ENCODE measurements at places on chromosomes 16 and 17.

DNA sequence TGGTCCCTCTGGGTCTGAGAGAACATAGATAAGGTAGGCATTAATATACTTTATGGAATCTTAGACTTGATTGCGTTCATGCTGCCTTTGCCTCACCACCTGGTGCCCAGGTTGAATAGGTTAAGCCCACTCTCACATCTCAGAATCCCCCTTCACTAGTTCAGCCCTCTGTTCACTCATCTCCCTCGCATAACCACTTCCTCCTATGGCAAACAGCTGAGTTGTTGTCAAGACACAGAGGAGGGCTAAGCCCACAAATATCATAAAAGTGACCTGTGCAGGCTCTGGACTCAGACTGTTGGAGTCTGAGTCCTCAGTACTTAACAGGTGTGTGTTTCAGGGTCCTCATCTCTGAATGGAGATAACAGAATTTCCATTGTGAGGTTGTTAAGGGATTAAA lies 55.7 kb downstream of the GOSR1 start:
- DNase-seq = no peak

GRCh38 chr17:27466743-27467375 lies 10.6 kb downstream of the KSR1 start:
- DNase-seq = no peak

DNA sequence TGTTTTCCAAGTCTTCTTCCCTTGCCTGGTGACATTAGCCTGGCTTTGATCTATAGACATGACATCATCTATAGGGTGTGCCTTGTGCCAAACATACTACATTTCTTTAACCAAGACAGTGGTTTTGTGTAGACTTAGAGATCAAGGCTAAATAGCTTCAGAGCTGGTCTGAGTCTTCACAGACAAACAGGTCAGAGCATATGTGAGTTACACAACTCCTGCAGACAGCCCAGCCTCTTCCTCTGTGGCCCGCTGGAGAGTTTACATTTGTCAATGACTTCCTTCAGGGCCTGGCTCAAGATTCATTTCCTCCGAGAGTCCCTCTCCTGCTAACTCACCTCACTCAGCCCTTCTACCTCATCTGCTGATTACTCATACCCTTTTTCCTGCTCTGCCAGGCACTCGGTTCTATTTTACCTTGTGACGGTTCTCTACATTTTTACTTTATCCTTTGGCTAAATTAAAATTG lies 73.1 kb upstream of the TANC2 start:
- DNase-seq = no peak

- DNase-seq = peak; percentile 88
Observed at GRCh38 chr17:67376737-67377487, at the start of gene PITPNC1. Gene PITPNC1, plus strand, starts transcription at chr17:67377281.

DNA sequence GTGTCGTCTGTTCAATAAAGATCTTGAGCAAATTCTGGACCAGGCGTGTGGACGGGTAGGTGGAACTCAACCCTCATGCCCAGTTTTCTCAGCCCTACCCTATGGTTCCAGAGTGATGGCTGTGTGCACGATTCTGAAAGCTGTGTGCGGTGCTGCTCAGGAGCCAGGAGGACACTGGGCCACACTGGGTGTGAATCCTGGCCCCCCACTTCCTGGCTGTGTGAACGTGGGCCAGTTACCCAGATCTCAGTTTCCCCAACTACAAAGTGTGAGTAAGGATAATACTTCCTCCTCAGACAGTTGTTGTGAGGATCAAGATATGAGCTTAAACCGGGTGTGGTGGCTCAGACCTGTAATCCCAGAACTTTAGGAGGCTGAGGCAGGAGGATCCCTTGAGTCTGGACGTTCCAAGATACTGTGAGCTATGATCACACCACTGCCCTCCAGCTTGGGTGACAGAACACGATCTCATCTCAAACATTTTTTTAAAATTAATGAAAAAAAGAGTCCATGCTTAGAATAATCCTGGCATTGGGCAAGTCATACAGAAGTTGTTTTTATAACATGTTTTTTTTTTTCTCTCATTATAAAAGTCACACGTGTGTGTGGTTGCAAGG lies 14.7 kb upstream of the MPRIP start:
- no peak for DNase-seq

GRCh38 chr17:62163847-62164246 lies 98.8 kb upstream of the MED13 start:
- DNase-seq = no peak

- no peak for DNase-seq
Observed at GRCh38 chr17:10614536-10615155, 42.5 kb downstream of the MYH3 start.

DNA sequence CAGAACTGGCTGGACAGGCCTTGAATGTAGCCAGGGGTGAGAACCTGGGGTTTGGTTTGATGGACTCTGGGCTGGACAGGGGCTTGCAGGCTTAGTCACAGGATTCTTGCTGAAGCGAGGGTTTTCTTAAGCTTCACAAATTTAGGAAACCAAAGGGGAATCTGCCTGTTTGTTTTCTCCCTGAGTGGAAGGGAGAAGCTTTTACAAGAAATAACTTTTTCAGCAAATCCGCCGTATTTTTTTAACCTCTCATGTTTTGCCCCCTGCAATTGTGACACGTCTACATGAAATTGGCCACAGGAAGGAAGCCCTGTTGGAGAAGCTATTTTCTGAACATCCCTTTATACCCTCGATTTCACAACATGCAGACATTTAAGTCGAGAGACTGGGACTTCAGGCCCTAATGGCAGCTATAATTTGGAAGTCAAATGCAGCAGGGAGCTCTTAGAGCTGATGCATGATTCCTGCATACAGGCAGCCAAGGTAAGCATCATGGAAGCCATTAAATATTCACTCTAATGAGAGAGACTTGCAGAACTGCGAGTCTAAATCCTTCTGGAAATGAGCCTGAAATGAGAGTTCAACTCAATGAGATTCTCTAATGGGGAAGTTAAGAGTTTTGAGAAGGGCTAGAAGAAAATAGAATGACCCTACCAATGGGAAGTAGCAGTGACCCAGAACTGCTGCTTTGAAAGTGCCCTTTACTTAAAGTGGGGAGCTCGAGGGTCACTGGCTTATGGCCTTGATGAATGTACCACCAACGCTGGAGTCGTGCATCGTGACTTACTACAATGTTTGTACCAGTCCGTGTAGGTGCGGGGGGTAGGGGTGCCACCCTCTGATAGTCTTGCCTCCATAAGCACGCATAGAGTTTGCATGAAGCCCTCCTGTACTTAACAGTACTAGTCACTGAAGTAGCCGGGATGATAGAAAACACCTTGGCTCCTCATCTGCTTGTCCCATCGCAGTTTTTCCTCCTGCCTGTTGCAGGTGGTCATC lies 45.1 kb upstream of the IRF8 start:
- no peak for DNase-seq

GRCh38 chr17:49850772-49851386 lies 3.0 kb upstream of the TAC4 start:
- DNase-seq = no peak

- no peak for DNase-seq
Observed at GRCh38 chr17:2995377-2995776, 68.0 kb downstream of the OR1D5 start.

DNA sequence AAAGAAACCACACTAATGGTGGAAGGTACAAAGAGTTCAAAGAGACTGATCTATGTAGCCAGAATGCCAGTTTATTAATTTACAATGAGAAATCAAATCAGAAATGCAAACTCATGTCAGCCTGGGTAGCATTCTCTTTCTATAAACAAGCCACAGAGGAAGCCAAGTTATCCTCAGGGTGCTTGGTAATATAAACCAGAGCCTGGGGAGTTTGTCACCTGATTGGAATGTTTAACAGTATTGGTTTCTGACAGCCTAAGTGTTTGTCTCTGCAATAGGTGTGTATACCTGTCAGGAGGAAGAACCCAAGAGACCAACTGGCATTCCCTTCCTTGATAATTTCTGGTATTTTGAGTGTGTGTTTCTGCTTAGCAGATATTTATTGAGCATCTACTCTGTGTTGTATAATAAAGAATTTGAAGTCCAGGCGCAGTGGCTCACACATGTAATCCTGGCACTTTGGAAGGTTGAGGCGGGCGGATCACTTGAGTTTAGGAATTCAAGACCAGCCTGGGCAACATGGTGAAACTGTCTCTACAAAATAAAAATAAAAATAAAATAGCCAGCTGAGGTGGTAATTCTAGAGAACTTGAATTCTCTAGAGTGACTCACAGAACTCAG lies 3.1 kb upstream of the C17orf58 start:
- no peak for DNase-seq

DNA sequence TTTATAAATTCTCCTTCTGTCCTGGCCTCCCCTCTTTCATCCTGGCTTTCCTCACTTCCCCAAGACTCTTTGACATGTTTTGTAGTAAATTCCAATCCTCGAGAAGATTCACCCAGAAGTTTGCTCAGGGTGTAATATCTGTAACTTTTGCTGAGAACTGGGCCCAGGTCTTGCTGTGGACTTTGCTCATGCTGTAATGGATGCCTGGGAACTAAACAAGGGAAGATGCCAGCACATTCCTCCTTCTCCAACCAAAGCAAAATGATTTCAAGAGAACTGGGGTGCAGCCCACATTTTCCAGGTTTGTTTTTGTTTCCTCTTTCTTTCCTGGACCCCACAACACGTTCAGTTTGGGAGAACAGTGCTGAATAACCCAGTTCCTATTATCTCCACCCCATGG lies 6.6 kb upstream of the SALL1 start:
- no peak for DNase-seq

DNA sequence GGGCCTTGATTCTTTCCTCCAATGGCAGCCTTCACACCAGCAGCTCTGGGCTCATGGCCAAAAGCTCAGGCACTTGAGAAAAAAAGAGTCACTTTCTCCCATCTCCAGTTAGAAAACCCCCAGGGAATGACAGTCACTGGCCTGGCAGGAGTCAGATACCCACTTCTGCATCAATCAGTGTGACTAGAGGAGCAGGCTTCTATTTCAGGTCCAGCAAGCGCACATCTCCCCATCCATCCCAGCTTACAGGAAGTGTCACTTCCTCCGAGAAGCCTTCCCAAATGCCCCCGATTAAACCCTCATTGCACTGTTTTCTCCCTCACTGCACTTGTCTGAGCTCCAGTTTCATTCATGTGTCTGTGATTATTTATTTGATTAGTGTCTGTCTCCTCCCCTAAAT lies 30.4 kb upstream of the CCL1 start:
- DNase-seq = no peak

- no peak for DNase-seq
Observed at GRCh38 chr16:89575247-89576152, at the start of gene CPNE7. Gene CPNE7, plus strand, starts transcription at chr16:89575758. Its CDS starts 140 bp downstream, at chr16:89575898.

DNA sequence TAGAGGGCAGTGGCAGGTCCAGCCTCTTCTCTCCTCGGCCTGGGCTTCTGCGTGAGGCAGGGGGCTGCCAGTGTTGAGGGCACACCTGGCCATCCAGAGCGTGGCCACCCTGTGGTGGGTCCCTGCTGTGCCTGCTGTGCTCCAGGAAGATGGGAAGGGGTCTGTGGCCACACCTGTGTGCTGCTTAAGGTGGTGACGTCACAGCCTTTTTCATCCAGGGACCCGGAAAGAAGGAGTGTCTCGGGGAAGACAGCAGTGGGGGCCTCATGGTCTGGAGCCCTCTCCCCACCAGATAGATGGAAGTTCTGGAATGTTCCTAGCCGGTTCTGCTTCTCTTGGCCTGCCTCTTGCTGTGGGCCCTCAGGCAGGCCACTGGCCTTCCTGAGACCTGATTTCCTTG lies 36.5 kb downstream of the ACTG1 start:
- DNase-seq = no peak

DNA sequence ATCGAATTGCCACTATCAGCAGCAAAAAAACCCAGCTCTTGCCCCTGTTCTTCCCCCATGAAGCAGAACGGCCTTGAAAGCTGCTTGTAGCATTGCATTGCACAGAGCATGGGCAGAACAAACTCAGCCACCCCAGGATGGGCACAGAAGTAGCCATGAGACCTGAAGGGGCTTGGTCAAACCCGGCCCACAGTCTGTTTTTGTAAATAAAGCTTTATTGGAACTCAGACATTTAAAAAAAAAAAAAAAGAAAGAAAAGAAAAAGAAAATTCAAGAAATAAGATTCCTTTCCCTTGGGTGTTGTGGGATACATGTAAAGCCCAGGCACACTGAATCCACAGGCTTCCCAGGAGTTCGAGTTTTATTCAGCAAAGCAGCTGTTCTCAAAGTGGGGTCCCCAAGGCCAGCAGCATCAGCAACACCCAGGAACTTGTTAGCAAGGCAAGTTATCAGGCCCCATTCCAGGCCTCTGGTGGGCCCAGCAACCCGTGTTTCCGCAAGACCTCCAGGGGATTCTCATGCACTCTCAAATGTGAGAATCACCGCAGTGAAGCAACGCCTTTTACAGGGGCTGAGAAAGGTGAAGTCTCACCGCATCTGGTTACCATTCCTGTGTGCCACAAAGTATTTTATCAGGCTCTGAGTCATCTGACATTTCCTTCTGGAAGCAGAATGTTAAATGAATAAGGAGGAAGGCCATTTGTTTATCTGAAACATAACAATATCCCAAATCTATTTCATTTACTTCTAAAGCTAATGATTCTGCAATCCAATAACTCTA lies 108.2 kb downstream of the SLC39A11 start:
- DNase-seq = peak; percentile 46

DNA sequence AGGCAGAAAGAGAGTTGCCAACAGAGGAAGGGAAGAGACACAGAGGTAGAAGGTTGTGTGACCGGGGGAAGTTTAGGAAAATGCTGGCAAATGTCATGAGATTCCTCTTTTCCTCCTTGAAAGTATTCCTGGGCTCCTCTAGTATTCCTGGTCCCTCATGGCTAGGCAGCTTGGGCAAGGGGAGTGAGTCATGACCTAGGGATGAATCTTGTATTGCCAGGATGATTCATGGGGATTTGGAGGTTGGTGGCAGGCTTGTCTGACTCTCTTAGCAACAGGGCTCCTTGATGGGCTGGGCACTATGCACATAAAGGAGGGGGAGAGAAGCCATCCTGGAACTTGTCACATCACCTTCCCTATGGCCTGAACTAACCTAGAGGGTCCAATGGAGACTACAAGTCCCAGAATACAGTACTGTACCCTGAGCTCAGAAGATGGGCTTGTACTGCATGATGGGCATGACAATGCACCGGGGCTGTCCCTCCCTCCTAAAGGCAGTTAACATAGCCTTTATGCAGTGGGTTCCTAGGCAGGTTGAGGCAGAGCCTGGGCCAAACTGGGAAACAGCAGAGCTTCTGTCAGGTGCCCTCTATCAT lies 2.1 kb upstream of the SEZ6 start:
- no peak for DNase-seq

GRCh38 chr17:34140006-34140405 lies 115.1 kb upstream of the CCL2 start:
- no peak for DNase-seq

DNA sequence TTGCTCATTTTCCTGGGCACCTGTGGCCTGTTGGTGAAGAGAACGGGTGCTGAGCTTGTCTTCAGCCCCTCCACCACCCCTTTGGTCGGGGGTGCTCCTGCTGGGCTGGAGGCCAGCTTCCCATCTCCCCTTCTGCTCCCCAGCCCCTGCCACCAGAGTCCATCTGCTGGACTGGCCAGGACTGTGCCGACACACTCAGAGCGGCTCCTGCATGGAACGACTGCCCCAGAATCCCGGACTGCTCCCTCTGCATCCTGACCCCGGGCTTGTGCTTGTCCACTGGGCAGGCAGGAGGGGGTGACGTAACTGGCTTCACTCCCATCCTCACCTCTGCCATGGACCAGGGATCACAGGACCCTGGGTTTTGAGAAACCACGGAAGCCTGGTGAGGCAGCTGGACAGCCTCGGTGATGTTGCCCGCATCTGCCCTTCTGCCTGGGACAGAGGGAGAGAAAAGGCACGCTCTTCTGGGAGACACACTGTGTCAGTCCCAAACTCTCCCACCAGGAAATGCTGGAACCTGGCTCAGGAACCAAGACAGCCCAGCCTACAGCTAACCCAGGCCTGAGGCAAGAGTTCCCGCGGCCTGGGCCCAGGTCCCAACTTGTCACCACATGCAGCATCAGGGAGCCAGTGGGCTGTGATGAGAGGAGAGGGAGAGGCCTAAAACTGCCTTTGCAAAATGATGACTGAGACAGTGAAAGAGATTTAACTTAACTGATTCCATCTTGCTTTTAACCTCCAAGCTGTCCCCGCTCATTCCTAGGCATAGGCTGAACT lies 16.1 kb upstream of the GSDMA start:
- DNase-seq = no peak

All from amniotic stem cell (primary cell).